SW 1271 (cell line): ENCODE measurements at places on chromosomes 12 and 14.

DNA sequence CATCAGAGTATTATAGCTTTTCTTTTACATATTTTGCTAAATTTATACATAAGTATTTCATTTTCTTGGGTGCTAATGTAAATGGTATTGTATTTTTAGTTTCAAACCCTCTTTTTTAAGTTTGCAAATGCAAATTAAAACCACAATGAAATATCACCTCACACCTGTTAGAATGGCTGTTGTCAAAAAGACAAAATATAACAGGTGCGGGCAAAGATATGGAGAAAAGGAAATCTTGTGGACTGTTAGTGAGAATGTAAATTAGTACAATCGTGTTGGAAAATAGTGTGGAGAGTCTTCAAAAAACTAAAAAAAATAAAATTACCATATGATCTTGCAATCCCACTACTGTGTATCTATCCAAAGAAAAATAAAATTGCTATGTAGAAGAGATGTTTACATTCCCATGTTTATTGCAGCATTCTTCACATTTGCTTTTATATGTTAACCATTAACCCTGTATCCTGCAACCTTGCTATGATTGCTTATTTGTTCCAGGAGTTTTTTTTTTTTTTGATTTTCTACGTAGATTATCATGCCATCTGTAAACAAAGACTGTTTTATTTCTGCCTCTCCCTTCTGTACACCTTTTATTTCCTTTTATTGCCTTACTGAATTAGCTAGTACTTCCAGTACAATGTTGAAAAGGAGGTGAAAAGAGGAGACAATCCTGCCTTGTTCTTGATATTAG is 405.4 kb upstream of the MIS18BP1 start:
- no peak for DNase-seq

GRCh38 chr12:44159216-44159615 is 323.3 kb downstream of the TMEM117 start:
- DNase-seq = no peak

- DNase-seq = no peak
Measured at GRCh38 chr12:102059343-102059742, 2.4 kb downstream of the WASHC3 start.

GRCh38 chr12:133204264-133204603 is 22.9 kb downstream of the ZNF268 start:
- DNase-seq = no peak

DNA sequence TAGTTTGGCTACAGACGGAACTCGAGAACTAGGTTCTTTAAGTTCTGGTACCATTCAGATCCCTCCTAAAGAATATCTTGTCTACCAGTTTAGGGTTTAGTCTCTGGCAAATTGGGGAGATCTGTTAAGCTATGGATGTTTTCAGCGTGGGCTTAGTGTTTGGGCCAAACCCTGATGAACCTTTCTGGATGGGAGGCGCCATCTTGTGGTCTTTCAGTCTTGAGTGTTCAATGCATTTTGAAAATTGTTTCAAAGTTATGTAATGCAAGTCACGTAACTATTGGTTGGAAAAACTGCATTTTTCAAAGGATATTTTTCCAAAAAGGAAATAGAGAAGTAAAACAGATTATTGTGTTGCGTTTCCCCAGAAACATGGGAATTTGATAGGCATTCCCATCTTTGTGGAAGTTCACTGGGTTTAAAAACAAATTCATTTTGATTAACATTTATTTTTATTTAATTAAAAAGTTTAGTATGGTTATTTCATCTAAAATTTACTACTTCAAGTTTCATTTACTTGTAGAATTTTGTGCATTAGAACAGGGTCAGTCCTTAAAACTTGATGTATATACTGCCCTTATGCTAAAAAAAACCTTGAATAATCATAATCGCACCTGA is 169.0 kb downstream of the PRIMA1 start:
- DNase-seq = no peak

GRCh38 chr14:92572050-92572449 is 58.5 kb downstream of the RIN3 start:
- no peak for DNase-seq

DNA sequence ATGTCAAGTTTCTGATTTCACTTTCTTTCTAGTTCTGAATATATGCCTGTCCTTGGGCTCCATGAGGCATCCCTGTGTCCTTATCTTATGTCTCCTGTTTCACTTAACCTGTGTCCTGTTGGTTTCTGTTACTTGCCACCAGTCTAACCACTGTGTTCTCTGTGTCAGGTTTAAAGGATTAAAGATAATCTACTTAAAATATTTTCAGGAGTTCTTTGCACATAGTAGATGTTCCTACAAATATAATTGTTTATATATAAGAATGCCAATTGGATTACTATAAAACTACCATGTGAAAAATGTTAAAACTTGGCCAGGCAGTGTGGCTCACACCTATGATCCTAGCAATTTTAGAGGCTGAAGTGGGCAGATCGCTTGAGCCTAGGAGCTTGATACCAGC is 406.4 kb downstream of the CCER1 start:
- no peak for DNase-seq

DNA sequence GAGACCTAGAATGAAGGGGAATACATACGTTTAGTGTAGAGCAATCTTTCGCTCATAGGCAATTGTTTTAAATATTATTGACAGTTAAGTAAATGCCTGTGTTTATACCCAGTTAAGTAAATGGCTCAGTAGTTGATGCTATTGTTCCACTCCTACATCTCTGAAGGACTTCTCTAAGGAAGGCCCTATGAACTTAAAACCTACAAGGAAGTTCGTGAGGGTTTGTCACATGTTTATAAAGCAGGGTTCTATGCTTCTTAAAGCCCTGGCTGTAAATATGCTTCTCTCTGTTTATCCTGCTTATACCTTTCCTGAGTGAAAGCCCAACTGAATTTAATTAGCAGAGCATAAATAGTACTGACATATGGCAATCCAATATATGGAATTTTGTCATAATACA is 282.1 kb upstream of the NPAS3 start:
- DNase-seq = no peak

GRCh38 chr12:119826661-119827445 is 50.3 kb downstream of the CIT start:
- no peak for DNase-seq

DNA sequence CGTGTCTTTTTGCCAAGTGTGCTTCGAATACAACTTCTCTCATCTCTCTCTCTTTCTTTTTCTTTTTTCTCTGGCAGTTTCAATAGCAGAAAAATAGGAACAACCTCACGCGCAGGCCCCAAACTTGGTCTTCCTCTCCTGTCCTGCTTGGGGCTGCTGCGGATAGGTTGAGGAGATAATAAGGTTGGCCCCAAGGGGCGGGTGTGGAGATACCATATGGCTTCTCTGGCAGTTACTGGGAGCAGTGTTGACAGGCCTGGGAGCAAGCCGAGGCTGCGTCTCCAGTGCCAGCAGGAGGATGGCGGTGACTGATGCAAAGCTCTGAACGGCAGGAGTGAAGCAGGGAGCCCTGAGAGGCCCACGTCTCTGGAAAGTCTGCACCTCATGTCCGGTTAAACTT is 89.5 kb upstream of the MANSC4 start:
- DNase-seq = no peak

- peak; percentile 28 for DNase-seq
Measured at GRCh38 chr12:122079033-122079531, 526 bp downstream of the MLXIP start.

- DNase-seq = no peak
Measured at GRCh38 chr14:69475194-69475818, 9.2 kb upstream of the PLEKHD1 start.
